Uterus (tissue), 4 donors: ENCODE measurements at places on chromosomes 1 and 21. TPM values are rescaled to one million over a fixed set of nuclear protein-coding genes. Genes with fewer than 3 reads are reported as not detected.

DNA sequence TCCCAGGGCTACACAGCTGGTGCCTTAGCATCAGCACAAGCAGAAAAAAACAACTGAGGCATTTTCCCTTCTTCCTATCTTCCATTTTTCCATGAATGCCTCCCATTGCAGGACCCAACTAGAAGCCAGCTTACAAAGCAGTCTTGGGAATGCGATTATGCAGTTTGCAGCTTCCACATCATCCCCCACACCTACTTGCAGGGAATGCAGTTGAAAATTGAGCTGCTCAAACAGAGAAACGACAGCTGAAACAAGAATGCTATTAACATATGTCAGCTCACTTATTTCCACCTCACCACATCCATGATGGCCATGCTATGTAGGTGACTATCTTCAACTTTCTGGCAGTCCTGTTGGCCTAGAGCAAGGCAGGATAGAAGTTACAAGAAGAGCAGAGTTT is 150.6 kb upstream of the KCTD3 start:
- DNase-seq = no peak

DNA sequence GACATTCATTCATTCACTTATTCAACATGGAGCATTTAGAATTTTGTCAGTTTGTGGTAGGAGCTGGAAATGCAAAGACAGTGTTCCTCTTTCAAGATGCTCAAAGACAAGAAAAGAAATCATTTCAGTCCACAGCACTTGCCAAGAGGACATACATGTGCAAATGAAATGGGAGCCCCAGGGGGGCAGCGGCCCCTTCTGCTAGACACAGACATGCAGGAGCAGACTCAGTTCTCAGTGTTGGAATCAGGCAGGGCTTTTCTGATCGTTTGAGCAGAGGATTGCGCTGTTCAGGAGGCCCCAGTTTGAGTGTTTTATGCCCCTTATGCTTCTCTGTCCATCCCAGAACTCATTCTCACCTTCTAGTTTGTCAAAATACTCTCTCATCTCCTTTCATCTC is 35.6 kb upstream of the VASH2 start:
- DNase-seq = no peak

DNA sequence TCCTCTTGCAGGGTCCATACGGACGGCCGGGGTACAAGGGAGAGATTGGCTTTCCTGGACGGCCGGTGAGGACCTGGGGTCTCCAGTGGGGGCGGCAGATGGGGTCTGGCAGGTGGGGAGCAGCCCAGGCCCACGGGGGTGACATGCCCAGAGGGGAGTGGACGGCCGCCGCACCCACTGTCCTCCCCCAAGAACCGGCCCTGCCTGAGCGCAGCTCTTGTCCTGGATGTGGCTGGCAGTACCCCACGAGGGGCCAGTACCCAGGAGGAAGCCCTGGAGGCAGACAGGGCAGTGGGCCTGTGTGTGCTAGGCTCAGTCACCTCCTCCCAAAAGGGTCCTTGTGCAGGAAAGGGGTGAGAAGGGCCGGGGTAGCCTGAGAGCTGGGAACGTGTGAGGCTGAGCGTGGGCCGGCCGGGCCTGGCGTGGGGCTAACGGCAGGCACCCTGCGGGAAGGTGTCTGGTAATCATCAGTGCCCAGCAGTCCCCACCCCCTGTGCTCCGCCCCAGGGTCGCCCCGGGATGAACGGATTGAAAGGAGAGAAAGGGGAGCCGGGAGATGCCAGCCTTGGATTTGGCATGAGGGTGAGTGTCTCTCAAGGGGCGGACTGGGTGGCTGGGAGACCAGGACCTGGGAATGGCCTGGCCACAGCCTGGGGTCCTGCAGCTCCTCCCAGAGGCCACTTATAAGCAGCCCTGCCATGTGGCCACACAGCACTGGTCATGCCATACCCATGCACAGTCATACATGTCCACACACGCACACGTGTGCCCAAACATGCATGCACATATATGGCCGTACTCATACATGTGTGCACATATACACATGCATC is 47.2 kb downstream of the SLC19A1 start:
- no peak for DNase-seq

DNA sequence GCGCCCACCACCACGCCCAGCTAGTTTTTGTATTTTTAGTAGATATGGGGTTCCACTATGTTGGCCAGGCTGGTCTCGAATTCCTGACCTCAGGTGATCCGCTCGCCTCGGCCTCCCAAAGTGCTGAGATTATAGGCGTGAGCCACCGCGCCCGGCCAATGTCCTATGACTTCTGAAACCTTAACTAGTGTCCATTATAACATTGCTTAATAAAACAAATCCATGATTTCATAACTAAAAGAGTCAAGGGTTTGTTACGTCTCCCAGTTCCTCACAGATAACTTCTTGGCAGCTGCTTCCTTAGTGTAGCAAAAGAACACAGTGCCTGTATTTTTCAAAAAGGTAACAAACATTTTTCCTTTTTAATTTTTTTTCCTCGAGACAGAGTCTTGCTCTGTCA is 53.6 kb downstream of the FBXO42 start:
- DNase-seq = no peak

GRCh38 chr1:219398815-219399396 is 214.0 kb downstream of the ZC3H11B start:
- DNase-seq = no peak

GRCh38 chr1:221781102-221781755 is 39.3 kb upstream of the DUSP10 start:
- no peak for DNase-seq

GRCh38 chr1:237873487-237874211 is 17.1 kb downstream of the ZP4 start:
- DNase-seq = no peak

- DNase-seq = no peak
These were observed 33.1 kb downstream of the DNAJC11 start for GRCh38 chr1:6668503-6668902.

- DNase-seq = no peak
These were observed 1.4 kb downstream of the LHX4 start for GRCh38 chr1:180231506-180231921.

- DNase-seq = no peak
These were observed 49.0 kb upstream of the ACOT11 start for GRCh38 chr1:54499097-54499359.

- DNase-seq = no peak
These were observed 20.0 kb downstream of the UBASH3A start for GRCh38 chr21:42423685-42424084.

- no peak for DNase-seq
These were observed 21.8 kb downstream of the GPR157 start for GRCh38 chr1:9107136-9107535.

DNA sequence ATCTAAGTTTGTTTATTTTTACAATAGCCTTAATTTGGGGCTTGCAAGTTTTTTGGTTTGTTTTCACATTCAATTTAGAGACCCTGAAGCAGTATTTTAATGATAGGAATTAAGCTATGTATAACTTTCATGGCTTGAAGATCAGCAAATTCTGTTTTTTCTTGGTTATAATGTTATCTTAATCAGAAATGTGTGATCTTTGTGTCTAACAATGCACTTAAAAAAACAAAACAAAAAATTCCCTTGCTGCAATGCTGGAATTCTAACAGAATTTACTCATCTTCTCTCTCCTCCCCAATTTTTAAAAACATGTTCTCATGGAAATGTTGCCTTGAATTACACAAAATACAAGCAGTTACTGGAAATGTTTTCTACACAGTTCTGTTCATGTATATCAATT is 113.1 kb downstream of the OLFML2B start:
- DNase-seq = no peak

- no peak for DNase-seq
These were observed 100.5 kb downstream of the GIPC2 start for GRCh38 chr1:78146205-78146771.

DNA sequence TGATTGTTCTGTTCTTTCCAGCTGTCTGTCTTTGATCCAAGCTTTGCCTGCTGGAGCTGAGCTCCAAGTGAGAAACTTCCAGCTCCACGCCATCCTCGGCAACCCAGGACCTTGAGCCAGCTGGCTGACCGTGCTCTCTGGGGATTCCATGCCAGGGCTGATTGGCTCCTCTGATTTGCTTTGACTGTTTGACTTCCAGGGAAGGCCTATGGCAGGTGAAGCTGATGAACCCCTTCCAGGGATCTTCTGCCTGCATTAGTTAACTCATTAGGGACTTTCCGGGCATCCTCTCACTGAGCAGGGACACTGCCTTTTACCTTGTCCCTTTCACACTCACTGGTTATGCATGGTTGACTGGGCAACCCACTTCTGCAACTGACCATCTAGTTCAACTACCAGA is 406.1 kb downstream of the RPS6KC1 start:
- DNase-seq = peak; percentile 25

DNA sequence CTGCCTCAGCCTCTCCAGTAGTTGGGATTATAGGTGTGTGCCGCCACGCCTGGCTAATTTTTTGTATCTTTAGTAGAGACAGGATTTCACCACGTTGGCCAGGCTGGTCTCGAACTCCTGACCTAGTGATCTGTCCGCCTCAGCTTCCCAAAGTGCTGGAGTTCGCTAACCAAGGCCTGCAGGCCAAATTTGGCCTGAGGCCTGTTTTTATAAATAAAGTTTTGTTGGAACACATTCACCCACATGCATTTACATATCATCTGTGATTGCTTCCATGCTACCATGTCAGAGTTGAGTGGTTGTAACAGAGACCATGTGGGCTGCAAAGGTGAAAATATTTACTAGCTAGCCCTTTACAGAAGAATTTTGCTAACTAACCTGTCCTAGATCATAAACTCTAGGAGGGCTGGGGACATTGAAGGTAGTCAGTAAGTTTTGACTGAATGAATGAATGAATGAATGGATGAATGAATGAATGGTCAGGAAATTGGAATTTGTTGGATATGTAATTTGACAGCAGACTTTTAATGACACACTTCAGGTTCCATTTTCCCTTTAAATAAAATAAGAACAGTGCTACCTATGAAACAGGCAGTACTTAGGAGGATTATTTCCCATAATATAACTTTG is 38.4 kb downstream of the ROR1 start:
- DNase-seq = no peak

DNA sequence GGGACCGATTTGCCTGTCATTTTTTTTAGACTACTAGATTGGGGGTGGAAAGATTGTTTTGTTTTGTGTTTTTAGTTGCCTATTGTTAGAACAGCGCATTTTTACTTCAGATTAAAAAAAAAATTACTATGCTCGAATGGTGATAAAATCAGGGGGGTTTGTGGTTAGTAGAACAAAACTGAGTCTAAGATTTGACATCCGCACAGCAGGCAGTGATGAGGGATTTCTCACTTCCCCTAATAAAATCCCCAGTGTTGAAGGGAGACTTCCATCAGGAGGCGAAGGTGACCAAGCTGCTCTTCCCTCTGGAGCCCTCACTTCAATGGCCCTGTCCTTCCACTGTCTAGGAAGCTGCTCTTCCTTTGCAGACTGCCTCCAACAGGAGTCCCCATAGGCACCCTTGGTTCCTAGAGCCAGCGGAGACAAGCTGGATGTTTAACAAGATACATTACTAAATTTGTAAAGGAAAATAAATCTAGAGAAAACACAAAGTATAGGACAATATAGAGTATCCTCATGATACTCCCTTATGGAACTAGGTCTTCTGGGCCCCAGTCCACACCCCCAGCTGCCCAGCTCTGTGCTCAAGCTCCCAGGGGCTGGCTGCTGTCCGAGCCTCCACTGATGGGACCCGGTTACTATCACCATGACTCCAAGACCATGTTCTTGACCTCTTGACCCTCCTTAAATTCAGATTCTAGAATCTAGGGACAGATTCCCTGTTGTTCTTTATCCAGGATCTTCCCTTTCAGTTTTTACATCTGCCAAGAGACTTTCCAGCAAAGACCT is 31.0 kb downstream of the TENT5C start:
- no peak for DNase-seq

DNA sequence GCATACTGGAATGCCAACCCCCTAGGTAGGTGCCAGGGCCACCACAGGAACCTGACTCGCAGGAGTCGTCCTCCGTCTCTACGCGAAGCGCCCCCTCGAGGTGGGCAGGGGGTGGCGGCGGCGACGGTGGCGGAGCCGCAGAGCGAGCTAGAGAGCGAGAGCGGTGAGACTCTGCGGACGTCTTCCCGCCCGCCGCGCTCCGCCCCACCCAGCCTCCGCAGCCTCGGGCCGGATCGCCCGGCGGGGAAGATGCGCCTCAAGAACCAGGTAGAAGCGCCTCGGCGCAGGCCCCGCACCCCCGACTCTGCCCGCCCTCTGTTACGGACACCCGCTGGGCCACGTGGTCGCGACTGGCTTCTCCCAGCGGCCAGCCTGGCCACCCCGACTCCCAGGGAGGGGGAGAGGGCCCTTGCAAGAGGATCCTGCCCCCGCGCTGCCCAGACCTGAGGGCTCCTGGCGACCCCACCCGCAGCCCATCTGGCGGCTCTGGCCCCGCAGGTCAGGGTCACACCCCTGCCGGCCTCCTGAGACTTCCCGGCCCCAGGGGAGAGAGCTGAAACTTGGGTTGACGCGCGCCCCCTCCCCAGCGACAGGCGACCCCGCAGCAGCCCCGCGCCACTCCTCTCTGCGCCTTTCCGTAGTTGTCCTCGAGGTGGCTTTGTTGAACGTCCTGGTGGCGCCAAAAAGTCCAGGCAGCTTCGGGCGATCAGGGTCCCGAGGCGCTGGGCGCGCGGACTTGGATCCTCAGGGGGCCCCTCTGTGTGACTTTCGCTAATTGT is 24.4 kb upstream of the AGBL4 start:
- no peak for DNase-seq

DNA sequence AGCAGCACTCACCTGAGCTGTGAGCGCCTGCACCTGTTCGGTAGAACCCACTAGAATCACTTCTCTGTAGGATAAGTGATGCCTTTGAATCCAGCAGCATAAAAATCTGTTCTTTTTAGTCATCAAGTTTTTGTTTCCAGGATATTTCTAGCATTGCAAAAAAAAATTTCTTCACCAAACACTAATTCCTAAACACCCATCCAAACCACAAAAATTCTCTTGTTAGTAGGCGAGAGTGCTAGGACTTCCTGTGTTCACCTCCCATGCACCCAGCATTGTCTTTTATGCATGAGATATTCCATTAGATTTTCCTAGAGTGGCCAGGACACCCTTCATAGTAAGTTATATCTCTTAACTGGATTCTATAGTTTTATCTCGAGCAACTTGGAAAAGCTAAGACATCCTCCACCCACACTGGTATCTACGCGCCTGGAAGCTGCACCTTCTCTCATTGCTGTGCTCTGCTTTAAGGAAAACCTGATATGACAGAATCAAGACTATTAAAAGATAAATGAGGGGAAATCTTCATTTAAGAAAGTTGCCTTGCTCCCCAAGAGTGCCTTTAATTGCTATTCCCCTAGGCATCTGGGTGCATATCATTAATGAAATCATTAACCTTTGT is 12.3 kb downstream of the SERTAD4 start:
- no peak for DNase-seq

Gene HOOK1
- 0.59 TPM for total RNA-seq

Gene LRRC39
- total RNA-seq = 2.6 TPM

Gene AGMAT
- not detected for total RNA-seq

Gene CLCA1
- total RNA-seq = not detected

Gene RUNX3
- total RNA-seq = 1.6 TPM

Gene CFHR5
- total RNA-seq = not detected

Gene PTPRC
- 12.7 TPM for total RNA-seq
